ENCODE measurements at places on chromosomes 7 and 10.

- no peak for DNase-seq
Observed at GRCh38 chr7:72622532-72622931, 205.5 kb downstream of the TYW1B start.

DNA sequence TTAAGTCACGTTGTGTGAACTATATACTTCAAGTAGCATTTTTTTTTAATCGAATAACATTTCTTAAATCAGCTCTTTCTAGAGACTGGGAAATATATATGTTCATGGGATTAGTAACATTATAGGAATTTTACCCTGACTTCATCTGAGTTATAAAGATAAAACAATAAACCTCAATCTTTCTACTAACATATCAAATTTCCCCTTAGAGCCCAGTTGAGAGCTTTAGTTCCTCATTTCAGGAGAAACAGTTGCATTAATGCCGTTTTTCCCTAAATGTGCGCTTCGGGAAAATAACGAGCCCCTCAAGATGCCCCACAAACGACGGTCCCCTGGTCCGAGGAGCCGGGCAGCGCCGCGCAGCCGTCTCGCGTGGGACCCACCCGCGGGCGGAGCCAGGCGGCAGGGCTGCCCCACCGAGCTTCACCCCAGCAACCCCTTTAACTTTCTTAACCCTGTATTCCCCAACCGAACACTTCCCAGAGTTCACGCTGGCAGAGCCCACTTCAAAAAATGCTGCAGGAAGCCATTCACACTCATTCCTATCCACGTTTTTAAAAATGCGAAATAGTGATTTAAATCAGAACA lies 152.5 kb upstream of the YAE1 start:
- DNase-seq = no peak

DNA sequence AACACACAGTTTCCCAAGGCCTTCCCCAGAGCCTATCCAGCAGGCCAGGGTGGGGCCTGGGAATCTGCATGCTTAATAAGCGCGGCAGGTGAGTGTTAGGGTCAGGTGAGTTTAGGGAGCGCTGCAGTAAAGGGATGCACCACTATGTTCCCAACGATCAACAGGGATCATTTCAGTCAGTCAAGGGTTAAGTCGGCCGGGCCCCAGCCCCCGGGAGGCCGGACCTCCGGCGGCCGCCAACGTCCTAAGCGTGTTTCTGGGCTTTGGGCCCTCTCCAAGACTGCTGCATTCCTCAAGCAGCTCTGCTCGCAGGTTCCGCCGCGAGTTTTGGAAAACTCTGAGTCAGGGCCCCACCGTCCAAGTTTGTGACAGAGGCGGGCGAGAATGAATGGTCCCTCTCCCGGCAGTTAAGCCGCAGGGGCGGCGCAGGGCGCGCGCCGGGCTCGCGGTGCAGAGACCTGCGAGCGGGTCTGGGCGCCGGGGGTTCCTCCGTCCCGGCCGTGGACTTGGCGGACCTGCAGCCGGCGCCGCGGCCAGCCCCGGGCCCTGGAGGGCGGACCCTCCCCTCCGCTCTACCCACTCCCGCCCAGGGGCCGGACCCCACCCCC lies 81.6 kb downstream of the ARHGAP22 start:
- DNase-seq = no peak

DNA sequence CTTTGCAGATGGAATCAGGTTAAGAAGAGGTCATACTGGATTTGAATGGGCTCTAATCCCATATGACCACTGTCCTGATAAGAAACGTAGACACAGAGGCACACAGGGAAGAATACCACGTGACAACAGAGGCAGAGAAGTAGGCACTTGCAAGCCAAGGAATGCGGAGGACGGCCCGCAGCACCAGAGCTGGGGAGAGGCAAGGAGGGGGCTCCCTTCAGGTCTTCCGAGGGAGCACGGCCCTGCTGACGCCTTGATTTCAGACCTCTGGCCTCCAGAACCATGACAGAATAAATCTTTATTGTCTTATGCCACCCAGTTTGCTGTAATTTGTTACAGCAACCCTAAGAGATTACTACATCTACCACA lies 44.7 kb upstream of the TMEM213 start:
- no peak for DNase-seq

GRCh38 chr10:89540420-89540949 lies 5.1 kb upstream of the SLC16A12 start:
- DNase-seq = no peak

GRCh38 chr7:70033226-70033625 lies 435.0 kb downstream of the AUTS2 start:
- no peak for DNase-seq

GRCh38 chr10:3969876-3970666 lies 185.1 kb upstream of the KLF6 start:
- DNase-seq = no peak

- DNase-seq = no peak
Observed at GRCh38 chr10:27745732-27746396, at the start of gene MKX. TSS of gene MKX (minus strand) at chr10:27745819. CDS start at chr10:27743415, 2,404 bp downstream.

- no peak for DNase-seq
Observed at GRCh38 chr7:22477876-22478450, 22.0 kb downstream of the STEAP1B start.

DNA sequence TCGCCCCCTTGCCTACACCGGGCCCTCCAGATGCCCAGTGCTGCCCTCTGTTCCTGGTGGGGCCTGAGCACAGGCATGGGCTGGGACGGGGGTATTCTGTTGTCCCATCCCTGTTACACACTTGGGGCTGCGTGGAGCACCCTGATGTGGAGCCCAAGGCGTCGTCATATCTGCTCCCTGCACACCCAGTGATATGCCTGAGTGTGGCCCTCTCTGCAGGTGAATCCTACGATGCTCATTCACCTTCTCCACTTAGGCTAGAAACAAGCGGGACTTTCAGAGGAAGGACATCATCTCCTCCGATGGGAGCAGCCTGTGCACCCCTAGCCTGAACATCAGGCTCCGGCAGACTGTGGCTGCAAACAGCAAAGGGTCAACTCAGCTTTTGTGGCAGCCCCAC lies 91.0 kb upstream of the NPTX2 start:
- DNase-seq = no peak

DNA sequence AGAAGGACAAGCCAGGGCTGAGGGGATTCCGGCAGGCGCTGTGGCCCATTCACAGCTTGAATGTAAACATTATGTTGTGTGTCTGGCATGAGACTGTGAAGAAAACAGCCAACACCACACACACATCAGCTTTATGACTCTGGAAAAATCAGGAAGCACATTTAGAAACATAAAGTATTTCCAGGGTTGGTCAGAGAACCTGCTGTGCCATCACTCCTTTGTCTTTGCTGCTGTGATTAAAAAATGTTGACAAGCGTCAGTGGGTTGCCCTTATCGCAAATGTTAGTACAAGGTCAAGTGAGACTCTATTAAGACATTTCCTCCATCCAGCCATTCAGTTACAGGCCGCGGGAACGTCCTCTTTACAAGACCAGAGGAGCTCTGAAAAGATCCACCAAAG lies 95.4 kb downstream of the TAX1BP1 start:
- no peak for DNase-seq

- DNase-seq = no peak
Observed at GRCh38 chr10:78868861-78869260, 199.9 kb upstream of the ZMIZ1 start.

- no peak for DNase-seq
Observed at GRCh38 chr7:130113887-130114286, 43.6 kb downstream of the KLHDC10 start.

GRCh38 chr10:26274391-26274790 lies 57.8 kb downstream of the GAD2 start:
- DNase-seq = no peak

DNA sequence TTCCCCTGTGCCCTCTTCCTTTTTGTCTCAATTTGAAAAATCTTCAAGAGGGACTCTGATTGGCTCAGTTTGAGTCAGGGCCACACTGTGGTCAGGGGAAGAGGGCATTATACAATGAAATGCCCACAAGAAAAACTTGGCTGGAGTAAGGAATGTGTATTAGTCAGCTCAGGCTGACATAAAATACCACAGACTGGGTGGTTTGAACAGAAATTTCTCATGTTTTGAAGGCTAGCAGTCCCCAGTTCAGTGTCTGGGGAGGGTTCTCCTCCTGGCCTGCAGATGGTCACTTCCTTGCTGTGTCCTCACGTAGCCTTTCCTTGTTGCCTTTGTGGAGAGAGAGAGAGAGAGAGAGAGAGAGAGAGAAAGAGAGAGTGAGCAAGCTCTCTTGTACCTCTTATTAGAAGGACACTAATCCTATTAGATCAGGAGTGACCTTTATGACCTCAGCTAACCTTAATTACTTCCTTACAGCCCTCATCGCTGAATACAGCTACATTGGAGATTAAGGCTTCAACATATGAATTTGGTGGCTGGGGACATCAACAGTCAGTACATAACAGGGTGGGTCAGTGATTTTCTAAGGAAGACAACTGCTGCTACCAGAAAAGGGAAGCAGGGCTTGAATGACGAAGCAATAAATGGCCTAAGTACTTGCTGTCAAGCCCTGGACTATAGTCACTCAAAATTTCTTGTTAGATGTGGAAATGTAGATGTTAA lies 25.8 kb upstream of the FAM13C start:
- no peak for DNase-seq

GRCh38 chr7:138663725-138664710 lies 37.1 kb downstream of the SVOPL start:
- DNase-seq = no peak

- no peak for DNase-seq
Observed at GRCh38 chr10:78619896-78620295, 448.9 kb upstream of the ZMIZ1 start.

- no peak for DNase-seq
Observed at GRCh38 chr7:29815181-29816105, 9.1 kb downstream of the WIPF3 start.

DNA sequence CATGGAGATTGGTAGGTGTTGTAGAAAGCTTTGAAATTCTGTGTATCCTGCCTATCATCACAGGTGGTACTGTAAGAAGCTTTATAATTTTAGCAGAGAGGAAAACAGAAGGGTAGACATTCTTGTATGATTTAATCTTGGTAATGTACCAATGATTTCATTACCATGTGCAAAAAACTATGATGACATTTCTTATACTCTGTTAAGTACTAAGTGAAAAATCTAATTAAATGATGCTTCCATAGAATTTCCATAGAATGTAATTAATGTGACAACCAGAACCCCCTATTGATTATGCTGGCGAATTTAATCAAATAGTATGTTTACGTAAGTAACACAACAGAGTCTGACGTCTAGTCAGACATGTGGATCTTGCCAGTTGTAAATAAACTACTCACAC lies 16.0 kb upstream of the RHOBTB1 start:
- no peak for DNase-seq

DNA sequence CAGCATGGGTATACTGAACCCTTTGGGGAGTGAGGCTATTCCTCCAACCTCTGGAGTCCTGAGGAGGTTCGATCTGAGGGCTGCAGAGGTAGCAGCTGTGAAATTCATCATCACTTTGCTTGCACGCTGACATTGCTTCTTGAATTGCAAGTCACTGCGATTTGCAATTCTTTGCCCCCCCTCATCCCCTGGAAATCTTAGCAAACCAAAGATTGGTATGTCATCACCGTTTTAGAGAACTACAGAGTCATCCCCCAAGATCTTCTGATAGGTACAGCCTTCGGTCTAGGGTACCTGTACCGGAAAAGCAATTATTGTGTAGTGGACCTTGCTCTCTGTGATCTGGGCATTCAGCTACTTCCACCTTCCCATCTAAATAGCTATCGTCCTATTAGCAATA lies 192.6 kb downstream of the KLF6 start:
- DNase-seq = no peak
